ENCODE measurements at places on chromosomes 7 and 10.

DNA sequence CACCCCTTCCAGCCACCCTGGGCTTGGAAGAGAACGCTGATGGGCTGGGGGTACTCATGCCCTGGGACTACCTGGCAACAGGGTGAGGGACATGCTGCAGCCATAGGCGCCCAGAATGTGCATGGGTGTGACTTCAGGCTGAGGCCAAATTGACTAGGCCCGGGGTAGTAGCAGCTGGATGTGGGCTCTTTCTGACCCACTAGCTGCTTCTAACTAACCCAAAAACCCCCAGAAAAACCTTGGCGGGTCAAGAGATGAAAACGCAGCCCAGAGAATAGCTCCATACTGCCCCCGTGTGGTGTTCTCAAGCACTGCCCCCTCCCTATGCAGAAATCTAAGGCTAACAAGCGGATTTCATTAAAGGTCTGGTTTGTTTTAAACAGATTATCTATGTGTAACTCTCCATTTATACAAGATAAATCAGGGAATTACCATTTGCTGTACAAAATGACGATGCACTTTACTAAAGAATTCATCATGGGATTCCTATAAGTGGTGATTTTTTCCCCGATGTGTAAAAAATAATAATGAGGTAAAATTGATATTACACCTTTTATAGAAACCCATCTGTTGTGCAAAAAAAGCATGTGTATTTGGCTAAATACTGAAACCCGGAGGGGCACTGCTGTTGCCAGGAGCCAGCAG is 4.2 kb downstream of the SMARCD3 start:
- no peak for DNase-seq

DNA sequence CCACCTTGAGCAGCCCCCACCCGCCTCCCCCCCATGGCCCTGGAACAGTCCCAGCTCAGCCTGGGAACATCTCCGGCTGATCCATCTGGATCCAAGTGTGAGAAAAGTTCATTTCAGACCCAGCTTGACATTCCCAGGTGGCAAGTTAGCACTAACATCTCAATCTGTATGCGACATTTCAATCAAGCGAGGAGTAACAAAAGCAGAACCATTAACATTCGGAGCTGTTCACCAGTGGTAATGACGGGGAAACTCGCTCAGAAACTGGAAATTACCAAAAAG is 65.4 kb downstream of the PAX2 start:
- no peak for DNase-seq

GRCh38 chr10:61891906-61892585 is 9.5 kb upstream of the ARID5B start:
- DNase-seq, result no peak

DNA sequence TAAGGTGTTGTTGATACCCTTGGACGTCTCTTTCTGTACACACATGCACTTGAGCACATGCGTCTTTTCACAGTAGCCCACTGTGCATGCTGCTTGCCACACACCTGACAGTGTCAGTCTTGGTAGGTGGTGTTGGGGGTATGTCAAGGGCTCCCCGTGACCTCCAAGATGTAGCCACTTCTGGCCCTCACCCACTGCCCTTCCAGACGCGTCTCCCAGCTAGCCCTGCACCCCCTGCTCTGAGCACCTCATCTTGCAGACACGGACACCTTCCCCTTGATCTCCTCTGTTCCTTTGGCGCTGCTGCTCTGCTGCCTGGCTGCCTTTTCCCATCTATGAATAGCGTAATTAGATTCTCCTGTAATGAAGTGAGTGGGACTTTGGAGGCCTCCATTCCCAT is 75.2 kb upstream of the TNS3 start:
- DNase-seq, result no peak

GRCh38 chr7:95546647-95547046 is 49.7 kb downstream of the PDK4 start:
- DNase-seq, result no peak

GRCh38 chr7:39504963-39505362 is 61.2 kb upstream of the YAE1 start:
- peak; percentile 63 for DNase-seq

- DNase-seq, result peak; percentile 99
These were observed 88.3 kb downstream of the PTPRZ1 start for GRCh38 chr7:121961089-121961867.

DNA sequence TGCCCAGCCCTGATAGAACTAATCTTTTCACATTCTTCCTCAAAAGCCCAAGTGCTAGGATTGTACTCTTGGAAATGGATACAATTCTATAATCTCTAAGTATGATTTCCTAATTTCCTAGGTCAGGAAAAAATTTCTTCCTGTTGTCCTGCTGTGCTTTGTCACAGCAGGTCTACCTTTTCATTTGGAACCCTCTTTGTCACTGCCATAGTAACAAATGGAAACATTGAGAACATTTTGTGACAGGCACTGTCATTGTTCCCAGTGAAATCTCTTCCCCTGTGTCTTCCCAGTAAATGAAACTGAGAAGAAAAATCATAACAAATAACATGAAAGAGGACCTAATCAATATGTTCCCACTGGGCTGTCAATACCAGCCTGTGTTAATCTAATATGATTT is 150.9 kb upstream of the KAT6B start:
- DNase-seq, result no peak

DNA sequence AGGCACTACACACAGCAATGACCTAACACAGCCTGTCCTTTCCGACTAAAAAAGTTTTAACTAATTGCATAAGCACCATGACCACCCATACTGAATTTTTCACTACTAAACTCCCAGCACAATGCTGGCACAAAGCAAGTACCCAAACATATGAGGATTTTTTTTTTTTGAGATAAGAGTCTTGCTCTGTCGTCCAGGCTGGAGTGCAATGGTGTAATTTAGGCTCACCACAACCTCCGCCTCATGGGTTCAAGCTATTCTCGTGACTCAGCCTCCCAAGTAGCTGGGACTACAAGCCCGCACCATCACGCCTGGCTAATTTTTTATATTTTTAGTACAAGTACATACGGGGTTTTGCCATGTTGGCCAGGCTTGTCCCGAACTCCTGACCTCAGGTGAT is 5.1 kb downstream of the UBE2H start:
- DNase-seq, result no peak

DNA sequence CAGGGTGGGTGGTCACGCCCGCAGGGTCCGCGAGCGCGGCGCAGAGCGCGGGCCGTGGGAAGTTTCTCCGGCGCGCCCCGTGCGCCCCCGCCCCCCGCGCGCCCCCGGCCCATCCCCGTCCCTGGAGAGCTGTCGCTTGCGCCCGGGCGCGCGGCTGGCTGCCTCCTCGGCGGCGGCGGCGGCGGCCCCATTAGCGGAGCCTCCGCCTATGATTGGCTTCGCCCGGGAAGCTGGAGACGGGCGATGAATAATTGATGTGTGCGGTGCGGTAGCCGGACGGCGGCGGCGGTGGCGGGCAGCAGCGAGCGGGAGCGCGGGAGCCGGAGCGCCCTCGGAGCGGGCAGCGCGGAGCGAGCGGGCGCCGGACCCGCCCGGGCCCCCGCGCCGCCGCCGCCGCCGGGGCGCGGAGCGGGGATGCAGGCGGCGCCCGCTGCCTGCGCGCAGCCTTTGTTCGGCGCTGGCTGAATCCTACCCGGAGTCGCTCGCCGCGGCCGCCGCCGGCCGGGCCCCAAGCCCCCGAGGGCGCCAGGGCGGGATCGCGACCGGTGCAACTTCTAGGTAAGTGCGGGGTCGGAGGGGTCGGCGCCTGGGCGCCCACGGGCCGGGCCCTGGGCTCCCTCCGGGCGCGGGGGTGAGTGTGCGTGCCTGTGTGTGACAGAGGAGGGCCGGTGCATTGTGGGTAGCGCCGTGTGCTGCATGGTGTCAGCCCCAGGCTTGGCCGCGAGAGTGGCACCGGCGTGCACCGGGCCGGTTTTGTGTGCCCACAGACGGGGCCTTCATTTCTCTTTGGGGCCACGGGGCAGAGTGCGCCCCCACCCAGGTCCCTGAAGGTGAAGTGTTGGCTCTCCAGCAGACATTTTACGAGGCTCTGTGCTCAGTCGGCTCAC is 103.8 kb upstream of the PPIF start:
- no peak for DNase-seq

DNA sequence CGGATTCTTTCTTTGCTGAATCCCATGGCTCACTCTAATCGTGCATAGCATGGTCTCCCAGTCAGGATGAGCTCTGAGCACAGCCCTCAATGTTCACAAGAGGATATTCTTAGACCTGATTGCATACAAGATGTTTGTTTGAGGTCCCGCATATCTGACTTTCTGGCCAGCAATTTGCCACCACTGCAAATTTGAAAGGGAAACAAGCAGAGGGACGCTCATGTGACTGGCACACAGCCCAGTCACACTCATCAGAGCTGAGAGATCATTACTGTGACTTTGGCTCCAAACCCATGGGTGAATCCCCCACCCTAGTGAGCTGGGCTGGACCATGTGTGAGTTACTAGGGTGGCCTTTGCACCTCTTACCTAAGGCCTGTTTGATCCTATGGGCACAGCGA is 9.9 kb downstream of the TAS2R41 start:
- no peak for DNase-seq

DNA sequence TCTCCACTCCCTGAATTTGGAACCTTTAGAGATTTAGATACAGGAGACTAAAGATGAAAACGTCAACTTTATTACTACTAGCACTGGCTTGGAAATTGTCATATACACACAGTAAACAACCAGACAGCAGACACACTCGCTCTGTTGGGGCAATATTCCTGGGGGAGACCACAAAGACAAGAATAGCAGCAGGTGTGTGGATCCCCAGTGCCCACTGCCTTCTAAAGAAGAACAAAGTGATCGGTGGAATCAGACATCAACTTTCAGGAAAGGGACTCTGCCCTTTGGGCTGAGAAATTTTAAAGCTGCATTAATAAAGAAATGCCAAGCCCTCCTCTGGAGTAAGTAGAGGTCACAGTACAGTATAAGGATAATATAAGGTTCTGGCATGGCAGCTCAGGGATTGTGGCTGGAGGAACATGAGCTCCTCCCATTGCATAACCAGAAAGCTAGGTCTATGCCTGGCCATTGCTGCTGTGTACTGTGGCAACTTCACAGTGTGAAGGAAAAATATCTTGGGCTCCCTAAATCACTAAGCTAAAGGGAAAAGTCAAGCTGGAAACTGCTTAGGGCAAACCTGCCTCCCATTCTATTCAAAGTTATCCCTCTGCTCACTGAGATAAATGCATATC is 57.1 kb upstream of the ANKRD1 start:
- DNase-seq, result no peak

DNA sequence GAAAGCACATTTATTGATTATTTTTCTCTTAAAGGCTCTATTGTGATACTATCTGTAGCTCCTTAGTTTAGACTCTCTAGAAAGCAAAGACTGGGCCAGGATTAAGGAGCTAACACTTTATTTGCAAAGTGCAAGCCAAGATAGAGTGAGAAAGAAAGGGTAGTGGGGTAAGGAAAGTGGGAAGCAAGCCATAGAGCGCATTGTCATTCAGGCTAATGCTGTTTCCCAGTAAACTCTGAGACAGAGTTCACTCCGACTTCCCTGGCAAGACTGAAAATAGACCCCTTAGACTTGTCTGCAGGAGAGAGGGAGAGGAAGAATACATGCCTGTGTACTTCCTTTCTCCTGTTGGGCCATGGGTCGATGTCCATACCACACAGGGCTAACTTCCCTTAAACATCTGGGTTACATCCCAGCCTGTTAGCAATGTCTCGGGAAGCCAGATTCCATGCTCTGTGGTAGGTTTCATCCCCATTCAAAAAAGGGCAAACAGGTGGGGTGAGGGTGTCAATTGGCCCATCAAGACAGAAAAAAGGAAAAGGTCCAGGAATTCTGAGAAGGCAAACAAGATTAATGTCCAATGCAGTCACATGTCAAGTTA is 875.8 kb upstream of the CELF2 start:
- no peak for DNase-seq

DNA sequence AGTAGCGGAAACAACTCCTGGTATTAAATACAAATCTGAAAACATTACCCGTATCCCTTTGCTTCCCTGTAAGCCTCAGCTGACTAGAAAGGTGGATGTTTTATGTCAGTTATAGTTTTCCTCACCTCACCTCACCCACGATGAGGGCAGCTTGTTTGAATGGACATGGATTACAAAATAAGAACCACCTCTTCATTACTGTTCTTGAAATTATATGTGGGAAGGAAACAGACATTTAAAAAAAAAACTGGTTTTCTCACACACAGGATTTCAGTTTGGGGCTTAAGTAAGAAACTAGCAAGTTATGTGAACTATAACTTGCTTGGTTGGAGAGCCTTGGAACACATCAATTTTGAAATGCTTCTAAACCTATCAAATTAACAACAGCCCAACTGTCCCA is 232.9 kb upstream of the CCDC6 start:
- DNase-seq, result no peak

DNA sequence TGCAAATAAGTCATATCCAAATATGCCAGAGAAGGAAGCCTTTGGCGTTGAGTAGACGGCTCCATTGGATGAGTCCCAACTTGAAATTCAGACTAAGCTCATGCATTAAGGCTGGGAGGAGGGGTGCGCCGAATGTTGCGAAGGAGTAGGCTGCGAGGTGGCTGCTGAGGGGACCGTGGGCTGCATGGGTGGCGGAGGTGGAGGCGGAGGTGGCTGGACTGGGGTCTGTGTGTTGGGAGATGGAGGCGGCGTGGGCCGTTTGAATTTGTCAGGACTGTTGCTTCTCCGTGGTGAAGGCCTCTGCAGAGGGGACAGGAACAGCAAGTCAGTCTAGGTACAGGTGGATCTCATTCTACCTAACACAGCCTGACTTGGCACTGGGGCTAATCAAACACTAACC is 39.6 kb upstream of the MRLN start:
- no peak for DNase-seq

DNA sequence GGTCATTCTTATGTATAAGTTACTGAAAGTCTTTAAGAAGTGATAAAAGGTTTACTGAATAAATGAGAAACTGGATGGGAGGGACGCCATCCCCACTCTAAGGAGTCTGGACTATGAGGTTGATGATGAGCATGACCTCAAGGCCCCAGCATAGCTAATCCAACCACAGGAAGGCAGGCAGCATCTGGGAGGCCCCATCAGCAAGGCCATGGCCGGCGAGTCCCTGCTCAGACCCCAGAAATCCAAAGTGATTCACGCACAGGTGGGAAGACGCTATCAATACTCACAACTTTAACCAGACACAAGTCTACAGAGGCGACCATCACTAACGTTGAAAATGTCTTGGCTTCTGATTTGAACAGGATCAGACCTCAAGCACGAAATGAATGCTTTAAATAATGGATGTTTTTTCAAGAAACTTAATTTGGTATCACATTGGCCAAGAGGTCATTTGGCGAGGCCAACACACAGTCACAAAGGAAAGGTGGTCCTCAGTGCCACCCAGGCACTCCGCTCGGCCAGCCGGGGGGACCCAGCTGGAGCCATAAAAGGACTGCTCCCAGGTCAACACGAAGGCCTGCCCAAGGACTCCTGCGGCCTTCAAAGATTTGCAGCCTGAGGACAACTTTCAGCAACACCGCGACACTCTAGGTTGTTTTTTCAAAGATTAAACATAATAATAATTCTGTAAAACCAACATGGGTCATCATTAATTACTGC is 228.5 kb downstream of the PTPRN2 start:
- DNase-seq, result no peak

DNA sequence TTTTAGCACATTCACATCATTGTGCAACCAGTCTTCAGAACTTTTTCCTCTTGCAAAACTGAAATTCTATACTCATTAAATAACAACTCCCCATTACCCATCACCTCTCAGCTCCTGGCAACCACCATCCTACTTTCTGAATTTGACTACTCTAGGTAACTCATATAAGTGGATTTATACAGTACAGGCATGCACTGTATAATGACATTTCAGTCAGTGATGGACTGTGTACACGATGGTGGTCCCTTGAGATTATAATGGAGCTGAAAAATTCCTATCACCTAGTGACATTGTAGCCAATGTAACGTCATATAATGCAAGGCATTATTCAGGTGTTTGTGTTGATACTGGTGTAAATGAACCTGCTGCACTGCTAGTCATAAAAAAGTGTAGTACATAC is 60.1 kb downstream of the BTRC start:
- DNase-seq, result no peak

GRCh38 chr10:17805921-17806577 is 3.1 kb upstream of the MRC1 start:
- no peak for DNase-seq

All from foreskin keratinocyte (primary cell).